Caki2 (cell line): ENCODE measurements at places on chromosomes 2 and 18. TPM values are rescaled to one million over a fixed set of nuclear protein-coding genes. Genes with fewer than 3 reads are reported as not detected.

The ERFE gene
- 39.5 and 53.4 TPM in 2 replicates for total RNA-seq

The VPS4B gene
- 16.4 and 18.8 TPM in 2 replicates for total RNA-seq

The DAW1 gene
- 3.4 and 4.3 TPM in 2 replicates for total RNA-seq

The UGT1A3 gene
- 0.78 TPM in 1 of 2 replicates, not detected in the other for total RNA-seq

The L3MBTL4 gene
- total RNA-seq, result 0.12 TPM in 1 of 2 replicates, not detected in the other

The NGEF gene
- 72.6 and 115 TPM in 2 replicates for total RNA-seq

The UGT1A5 gene
- not detected in 2 replicates for total RNA-seq

The FOXI3 gene
- total RNA-seq, result not detected in 2 replicates

The CPLX4 gene
- not detected in 2 replicates for total RNA-seq

The SH3BP4 gene
- total RNA-seq, result 33.9 and 38.4 TPM in 2 replicates

The NEDD4L gene
- 39.1 and 47.8 TPM in 2 replicates for total RNA-seq

The REG3G gene
- total RNA-seq, result not detected in 2 replicates

GRCh38 chr2:239339726-239340601, 60.9 kb downstream of the HDAC4 start:
- DNase-seq, result no peak

DNA sequence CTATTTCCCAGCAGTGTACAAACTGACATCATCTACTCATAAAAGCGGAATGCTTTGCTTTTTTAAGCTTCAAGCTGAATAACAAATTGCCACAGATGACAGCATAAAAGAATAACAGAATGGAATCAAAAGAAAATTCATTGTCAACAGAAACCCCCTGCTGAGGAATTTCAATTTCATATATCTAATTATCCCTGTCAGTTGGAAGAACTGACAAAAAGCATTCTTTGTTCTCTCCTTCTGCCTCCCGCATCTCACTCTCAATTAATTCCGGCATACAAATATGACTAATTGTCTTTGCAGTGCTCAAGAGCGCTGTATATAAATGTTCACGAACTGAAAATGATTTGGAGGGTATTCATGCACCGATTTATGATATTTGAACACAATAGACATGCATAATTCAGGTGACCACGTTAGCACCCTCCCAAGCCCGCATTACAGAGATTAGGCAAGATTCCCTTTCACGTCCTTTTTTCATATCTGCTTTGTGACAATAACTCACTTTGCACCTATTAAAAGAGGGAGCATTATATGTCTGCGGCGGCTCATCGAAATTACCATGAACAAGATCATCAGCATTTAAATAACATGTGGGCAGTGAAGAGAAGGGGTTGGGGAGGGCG, 277.7 kb upstream of the SALL3 start:
- DNase-seq, result no peak

GRCh38 chr2:136247204-136247950, 129.4 kb upstream of the CXCR4 start:
- DNase-seq, result no peak

- DNase-seq, result no peak
These were observed 29.6 kb upstream of the RNU4ATAC start for GRCh38 chr2:121501031-121501430.

DNA sequence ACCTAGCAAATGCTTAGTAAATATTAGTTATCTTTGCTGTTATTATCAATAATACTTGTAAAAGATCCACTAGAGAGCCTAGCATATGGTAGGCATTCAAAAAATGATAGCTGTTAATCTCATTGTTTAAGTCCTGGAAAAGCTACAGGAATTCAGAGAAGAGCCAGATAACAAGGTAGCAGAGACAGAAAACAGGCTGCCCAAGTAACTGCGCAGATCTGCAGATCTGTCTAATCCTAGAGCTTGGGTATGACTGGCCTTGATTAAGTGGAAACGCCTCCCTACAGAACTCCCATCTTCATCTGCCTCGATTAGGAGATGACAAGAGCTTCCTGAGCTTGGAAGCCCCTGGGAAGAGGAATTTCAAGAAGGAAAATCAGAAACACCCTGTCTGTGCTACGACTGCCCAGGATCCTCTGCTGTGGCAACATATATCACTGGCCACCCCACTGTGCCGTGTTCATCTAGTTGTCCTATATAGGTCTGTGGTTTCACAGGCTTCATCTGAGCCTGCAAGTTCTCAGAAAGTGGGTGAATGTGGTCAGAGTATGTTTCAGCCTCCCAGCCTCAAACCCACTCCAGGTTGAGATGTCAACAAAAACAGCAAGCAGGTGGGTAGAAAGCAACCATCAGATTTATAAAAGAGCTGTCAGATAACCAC, 151.5 kb upstream of the PKDCC start:
- DNase-seq, result no peak

GRCh38 chr2:61111708-61112107, 46.0 kb downstream of the SANBR start:
- no peak for DNase-seq

DNA sequence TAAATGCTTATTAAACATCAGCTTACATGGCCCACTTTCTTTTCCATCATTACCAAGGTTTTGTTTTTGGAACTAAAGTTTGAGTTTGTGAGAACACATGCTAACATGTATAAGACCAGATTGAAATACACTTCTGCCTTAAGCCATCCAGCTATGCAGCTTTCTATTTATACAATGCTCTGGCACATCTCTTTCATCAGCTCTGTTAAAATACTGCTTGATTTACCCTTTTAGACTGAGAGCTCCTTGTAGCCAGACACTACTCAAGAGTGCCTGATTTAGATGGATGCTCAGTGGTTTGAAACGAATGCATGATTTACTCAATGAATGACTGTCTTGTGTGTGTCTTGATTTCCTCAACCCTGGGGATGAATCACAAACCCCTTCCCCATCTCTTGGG, 392.5 kb downstream of the THSD7B start:
- DNase-seq, result no peak

DNA sequence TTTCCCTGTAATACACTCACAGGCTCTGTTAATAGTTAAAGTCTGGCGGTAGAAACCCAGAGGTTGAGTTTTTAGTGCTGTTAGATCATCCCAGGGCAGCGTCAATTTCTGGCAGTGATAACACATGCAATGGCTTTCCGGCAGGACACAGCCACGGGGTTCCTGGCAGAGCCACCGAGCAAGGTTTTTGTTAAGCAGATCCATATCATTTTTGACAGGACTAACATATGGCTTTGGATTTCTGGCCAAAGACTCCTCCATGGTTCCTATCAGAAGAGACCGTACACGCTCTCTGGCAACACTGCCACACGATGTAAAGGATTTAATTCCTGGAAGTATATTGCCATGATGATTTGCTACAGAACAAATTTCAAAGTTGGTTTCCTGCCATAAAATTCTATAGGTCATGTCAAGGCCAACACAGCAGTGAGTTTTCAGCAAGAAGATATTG, 854.3 kb downstream of the LRRTM4 start:
- no peak for DNase-seq

GRCh38 chr2:45533771-45534170, 77.3 kb downstream of the SRBD1 start:
- DNase-seq, result no peak

GRCh38 chr2:134463699-134464022, 209.8 kb downstream of the MGAT5 start:
- DNase-seq, result no peak

DNA sequence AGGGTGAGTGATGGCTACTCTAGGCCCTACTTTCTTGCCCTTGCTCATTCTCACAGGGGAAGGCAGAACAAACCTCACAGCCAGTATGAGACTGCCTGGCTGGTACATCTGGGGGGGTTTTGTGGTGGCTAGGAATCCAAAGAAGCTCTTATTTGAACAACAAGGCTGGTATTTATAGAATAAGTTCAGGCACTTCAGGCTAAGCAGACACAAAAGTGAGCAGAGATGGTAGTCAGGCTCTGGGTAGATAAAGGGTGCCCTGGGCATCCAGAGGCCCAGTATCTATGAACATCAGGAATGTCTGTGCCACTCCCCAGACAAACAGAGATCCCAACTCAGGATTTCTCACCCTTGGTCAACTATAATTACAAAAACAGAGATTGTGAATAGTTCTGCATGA, 57.2 kb upstream of the RTN4 start:
- no peak for DNase-seq

- DNase-seq, result peak; percentile 93
These were observed 30.5 kb downstream of the LAMA3 start for GRCh38 chr18:23719634-23720201.

- no peak for DNase-seq
These were observed 4.0 kb upstream of the SLC11A1 start for GRCh38 chr2:218378053-218378452.

DNA sequence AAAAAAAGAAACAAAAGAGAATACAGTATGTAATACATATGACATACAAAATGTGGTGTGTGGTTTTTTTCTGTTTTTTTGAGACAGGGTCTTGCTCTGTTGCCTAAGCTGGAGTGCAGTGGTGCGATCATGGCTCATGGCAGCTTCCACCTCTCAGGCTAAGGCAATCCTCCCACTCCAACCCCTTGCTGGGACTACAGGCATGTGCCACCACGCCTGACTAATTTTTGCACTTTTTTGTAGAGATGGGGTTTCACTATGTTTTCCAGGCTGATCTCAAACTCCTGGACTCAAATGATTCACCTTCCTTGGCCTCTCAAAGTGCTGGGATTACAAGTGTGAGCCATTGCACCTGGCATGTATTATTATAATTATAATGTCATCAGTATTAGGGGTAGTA, 38.9 kb downstream of the DHX57 start:
- DNase-seq, result no peak

DNA sequence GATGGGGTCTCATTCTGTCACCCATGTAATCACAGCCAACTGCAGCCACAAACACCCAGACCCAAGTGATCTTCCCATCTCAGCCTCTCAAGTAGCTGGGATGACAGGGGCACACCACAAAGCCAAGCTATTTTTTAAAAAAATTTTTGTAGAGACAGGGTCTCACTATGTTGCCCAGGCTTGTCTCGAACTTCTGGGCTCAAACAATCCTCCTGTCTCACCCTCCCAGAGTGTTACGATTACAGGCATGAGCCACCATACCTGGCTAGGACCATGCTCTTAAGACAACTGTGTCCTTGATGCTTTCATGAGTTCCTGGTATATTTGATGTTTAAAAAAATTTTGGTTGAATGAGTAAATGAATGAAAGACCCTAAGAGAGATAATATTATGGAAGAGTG, 19.4 kb downstream of the ABCB11 start:
- DNase-seq, result no peak

DNA sequence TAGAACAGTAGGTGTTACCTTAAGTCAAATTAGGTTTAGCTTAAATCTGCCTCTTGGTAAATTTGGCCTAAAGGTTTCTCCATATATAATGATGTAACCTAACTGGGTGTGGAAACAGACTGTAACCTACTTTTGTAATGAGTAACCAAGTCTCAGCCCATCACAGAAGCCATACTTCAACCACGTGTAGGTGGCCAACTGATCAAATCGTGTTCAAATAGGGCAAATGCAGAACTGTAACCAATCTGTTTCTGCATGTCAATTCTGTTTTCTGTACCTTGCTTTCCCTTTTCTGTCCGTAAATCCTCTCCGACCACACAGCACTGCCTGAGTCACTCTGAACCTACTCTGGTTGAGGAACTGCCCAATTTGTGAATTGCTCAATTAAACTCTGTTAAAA, 34.0 kb upstream of the PLA2R1 start:
- no peak for DNase-seq

- DNase-seq, result no peak
These were observed 4.5 kb upstream of the SMAD4 start for GRCh38 chr18:51025512-51025911.

DNA sequence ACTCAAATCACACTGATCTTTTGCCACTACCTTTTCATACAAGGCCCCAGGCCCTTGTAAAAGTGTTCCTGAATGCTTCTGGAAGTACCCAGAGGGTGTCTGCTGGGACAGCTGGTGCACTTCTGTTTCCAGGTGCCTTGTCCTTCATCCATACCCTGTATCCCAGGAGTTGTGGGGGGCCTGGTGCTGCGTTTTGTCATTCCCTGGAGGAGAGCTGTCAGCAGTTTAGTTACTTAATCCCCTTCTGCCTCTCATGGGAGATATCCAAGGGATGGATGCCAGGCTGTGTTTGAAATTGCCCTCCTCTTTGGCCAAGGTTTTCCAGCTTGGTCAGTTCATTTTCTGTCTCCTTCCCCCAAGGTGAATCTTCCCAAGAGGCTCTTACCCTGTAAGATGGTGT, 158.3 kb downstream of the WDSUB1 start:
- no peak for DNase-seq

DNA sequence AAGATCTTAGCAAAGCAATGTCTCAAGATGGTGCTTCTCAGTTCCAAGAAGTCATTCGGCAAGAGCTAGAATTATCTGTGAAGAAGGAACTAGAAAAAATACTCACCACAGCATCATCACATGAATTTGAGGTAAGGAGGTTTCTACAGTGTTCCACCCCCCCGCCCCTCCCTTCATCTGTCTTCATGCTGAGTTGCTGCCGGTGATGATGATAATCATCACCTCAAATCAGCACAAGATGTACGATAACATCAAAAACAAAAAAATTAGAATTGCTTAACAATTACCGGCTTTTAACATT, 14.6 kb downstream of the UGP2 start:
- no peak for DNase-seq

- DNase-seq, result no peak
These were observed 141.0 kb downstream of the NR4A2 start for GRCh38 chr2:156191527-156191926.

DNA sequence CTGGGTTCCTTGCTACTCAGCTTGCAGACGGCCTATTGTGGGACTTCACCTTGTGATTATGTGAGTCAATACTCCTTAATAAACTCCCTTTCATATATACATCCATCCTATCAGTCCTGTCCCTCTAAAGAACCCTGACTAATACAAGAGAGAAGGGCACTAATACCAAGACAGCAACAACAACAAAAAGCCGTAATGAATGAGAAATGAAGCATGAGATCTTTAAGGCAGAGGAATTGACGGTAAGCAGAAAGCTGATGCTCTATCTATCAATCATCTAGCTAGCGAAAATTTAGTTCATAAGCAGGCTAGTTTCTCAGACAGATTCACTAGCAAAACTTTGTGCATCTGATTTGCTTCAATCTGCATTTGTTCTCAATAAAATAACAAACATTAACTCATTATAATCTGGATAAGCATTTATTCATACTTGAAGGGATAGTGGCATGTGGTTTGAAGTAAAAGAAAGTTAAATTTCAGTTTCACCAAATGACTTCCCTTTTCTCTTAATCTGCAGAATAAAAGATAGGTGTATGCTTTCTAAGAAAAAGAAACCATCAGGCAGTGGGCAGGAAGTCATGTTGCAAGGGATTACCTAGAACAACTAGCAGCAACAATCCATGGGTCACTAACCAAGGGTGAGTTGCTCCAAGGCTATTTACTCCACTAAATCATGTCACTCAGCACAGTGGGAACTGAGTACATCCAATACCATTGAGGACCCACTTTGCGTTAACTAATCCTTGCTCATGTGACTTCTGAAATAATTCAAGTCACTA, 376.5 kb downstream of the TMEM182 start:
- DNase-seq, result no peak

DNA sequence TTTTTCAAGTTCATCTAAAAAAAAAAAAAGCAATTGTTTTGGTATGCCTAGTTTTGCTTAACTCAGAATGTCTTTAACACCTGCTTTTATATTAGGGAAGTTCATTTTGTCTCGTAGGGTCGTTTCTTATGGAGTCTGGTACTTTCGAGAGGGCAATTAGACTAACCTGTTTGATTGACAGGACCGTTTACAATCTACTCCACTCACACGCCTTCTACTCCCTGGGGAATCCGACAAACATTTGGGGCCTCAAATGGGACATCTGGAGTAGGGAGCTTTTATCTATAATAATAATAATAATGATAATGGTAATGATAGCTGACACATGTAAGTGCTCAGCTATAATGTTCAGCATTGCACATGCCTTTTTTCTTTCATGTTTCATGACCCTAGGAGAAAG, 261.6 kb upstream of the RASGRP3 start:
- no peak for DNase-seq
